Right ventricle myocardium superior (tissue), 1 donor: ENCODE measurements at places on chromosomes 1 and 21.

GRCh38 chr1:228010921-228011320 is 4.1 kb downstream of the WNT3A start:
- no peak for DNase-seq

DNA sequence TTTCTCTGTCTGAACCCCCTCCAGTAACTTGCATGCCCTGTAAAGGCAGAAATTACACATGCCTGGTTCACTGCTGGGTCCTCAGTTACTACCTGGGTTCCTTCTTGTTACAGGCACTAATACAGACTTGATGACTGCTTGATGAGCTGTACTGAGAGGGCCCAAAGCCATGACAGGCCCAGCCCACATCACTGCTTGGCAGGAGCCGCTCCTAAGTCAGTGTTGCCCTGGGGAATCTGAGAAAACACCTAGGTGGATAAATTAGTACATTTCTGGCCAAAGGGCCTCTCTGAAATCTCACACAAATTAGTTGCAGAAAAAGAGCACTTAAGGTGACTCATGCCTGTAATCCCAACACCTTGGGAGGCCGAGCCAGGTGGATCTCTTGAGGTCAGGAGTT is 37.8 kb upstream of the IRF2BP2 start:
- DNase-seq, result no peak

DNA sequence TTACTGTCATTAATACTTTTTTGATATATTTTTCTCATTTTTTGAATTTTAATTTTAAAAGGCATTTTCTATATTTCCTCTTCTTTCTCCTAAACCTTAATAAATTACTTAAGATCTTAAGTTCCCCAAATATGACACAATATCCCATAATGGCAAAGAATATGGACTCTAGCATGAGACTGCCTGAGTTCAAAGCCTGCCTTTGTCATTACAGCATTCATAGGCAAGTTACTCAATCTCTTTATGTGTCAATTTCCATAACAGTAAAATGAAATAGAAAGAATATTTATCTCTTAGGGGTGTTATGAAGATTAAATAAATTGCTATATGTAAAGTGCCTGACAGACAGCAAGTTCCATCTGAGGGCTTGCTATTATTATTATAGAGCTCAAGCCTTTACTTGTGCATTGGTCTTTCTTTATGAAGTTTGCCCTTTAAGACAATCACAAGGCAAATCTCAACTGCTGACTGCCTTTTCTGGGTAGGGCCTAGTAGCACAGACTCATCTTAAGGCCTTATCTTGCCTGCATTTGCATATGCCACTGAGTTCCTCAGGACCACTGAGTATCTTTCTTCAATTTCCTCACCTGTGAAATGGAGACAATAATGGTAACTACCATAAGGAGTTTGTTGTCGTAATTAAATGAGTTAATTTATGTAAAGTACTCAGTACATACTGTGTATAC is 231.0 kb downstream of the NRIP1 start:
- DNase-seq, result no peak

DNA sequence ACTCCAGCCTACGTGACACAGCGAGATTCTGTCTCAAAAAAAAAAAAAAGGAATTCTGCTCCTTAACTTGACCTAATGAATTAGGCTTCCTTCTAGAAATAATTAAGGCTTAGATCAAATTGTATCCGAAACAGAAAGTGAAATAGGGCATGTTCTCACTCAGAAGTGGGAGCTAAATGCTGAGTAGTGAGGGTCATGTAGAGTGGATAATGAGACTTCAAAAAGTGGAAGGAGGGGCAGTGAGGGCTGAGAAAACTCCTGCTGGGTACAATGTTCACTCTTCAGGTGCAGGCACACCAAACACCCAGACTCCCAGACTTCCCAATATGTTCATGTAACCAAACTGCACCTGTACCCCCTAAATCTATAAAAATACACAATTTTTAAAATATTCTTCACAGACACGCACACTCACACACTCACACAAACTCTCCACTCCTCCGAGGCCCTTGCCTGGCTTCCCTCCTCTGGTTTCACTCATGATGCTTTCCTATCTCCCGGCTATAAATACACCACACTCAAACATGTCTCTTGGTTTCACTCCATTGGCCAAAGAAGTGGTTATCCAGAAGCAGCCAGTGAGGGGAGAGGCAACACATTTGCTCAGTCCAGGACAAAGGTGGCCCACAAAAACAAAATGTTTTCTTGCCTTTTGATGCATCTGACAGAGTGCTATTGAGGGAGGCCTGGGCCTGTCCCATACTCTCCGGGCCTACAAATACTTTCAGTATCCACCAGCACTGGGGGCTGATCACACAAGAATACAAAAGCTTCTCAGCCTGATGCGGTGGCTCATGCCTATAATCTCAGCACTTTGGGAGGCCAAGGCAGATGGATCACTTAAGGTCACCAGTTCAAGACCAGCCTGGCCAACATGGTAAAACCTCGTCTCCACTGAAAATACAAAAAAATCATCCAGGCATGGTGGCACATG is 249.2 kb downstream of the TOMM20 start:
- DNase-seq, result no peak

DNA sequence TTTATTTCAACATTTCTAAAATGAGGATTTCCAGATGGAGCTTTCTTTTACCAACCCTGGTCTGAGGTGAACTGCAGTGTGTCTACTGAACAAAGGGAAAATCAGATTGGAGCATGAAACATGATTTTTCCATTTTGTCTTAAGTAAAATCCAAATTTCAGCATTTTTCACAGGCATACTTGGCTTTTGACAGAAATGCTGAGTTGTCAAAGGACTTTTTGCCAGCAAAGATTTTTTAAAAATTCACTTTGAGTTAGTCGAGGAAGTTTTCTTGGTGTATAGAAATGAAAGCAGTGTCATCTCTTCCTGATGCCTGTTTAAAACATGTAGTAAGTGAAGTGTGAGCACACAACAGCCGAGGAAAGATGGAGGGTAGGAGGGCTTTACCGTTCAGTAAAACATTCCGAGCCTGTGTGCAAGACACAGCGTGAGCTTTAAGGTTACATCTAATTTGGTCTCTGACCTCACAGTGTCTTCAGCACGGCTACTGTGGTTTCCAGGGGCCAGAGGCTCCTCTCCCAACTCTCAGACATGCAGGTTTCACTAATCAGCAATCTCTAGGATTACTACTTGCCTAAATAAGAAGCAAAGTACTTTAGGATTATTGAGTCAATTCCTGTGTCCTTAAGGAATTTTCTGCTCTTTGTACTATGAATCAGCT is 45.9 kb downstream of the SAMD13 start:
- no peak for DNase-seq

DNA sequence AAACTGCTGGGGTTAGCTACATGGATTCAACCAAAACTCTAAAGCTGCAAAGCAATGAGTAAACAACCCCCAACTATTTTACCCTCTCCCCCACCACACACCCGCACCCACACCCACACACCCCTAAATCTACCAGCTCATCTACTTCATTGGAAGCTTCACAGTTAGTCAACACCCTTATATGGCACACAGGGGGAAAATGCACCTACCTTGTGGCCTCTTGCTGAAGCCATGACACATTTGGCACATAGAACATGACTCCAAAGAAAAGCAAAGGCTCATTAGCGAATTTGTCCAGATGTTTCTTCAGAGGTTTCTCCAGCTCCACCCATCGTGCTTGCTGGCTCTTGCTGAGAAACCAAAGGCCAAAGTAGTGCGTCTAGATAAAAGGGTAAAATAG is 99.8 kb downstream of the PTPN14 start:
- DNase-seq, result no peak

- DNase-seq, result peak; percentile 53
These were observed 563 bp downstream of the QSOX1 start for GRCh38 chr1:180155182-180155682.

GRCh38 chr1:62444701-62445100 is 7.9 kb downstream of the USP1 start:
- no peak for DNase-seq

DNA sequence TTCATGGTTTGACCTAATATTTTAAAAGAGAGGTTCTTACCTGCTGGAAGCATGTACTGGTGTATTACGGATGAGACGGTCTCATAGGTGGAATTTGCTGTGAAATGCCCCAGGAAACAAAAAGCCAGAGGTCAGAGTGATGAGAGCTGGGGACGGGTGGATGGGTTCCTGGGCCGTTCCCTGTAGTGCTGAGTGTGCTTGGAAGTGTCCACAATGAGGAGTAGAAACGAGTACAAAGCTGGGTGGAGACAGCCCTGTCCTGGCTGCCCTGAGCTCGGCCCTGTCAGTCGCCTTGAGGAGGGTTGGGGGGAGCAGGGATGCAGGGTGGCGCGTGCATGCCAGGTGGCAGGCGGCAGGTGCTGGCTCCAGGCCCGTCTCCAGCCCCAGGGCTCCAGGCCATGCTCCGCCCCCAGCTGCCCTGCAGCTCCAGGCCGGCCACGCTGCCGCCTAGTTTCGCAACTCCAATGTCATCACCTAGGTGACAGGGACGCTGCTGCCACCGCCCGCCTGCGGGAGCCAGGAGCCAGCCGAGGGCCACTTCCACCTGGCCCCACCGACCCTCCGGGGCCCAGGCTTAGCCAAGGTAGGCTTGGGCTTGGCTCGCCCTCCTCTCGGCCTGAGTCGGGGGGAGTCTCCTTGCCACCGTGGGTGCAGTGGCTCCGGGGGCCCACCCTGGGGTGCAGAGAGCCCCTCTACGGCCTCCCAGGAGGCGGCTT is 16.4 kb downstream of the TP73 start:
- DNase-seq, result peak; percentile 89

DNA sequence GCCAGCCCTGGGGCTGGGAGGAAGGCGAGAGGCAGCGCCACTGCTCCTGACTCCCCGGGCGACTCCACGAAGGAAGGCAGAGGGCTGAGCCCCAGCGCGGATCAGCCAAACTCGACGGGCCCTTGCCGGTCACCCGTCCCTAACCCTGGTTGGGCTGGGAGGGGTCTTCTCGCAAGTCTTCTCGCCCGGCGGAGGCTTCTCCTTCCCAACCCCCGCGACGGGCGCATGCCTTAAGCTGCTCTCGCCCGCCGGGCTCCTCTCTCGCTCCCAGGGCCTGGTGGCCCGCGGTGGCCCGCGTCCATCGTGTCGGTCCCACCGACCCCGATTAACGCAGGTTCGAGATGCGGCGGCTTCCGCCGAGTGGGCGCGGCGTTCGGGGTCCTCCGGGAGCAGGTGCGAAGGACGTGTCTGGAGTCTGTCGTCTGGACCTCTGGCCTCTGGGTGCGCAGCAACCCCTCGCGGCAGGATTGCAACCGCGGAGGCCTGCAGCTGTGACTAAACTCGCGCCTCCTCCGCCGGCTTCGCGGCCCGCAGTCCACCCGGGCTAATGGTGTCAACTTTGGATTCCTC is 29.0 kb upstream of the PPM1J start:
- no peak for DNase-seq

DNA sequence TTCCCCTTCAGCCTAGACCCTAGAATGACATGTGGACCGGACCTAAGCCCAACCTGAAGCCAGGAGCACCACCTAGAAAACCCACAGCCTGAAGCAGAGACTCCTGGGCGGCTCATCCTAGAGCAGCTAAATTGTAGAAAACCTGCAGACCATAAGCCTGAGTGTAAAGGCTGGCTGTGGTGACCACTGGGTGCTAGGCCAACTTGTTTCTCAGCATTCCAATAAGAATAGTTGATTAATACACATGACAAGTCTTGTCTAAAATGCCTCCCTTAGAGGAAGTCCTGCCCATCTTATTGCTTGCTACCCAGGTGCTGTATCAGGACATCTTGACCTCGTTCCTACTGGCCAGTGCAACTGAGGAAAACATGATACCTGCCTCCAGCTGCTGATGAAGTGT is 23.3 kb upstream of the CASQ2 start:
- no peak for DNase-seq

DNA sequence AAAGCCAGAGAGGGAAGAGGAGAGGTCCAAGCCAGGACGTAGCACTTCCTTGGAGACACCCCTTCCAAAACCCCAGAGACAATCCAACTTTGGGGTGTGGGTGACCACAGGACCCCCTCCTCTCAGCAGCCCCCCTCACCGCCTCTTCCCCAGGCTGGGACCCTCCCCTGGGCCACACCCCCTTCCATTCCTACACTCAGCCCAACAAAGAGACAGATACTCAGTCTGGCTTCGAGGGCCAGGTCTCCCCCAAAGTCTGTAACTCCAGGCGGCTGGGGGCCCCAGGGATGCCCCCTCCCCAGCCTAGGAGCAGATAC is 1.4 kb downstream of the MEX3A start:
- no peak for DNase-seq

DNA sequence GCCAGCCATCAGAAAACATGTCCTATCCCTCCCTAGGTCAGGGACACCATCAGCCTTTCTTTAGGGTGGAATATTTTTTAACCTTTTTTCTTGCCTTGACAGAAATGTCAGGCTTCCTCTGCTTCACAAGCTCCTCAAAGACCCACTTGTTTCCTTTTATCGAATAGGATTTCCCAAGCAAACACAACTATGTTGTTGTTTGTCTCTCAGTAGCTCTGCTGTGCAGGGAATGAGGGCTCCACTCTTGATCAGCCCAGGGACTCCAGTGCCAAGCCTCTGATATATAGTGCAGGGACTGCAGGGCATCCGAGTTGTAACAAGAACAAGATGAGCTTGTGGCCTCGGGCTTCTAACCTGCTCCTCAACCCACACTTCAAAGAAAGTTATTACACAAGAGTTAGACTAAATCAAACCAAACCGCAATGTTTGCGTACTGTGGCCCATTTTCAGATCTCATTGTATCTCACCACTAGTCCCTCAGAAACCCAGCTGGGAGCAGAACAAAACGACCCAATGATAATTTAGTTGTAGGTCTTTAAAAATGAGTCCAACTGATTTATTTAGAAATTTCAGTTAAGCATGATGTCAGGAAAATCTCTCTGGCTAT is 108.1 kb downstream of the ATG4C start:
- no peak for DNase-seq

GRCh38 chr1:226653311-226653921 is 85.7 kb downstream of the ITPKB start:
- DNase-seq, result peak; percentile 40

DNA sequence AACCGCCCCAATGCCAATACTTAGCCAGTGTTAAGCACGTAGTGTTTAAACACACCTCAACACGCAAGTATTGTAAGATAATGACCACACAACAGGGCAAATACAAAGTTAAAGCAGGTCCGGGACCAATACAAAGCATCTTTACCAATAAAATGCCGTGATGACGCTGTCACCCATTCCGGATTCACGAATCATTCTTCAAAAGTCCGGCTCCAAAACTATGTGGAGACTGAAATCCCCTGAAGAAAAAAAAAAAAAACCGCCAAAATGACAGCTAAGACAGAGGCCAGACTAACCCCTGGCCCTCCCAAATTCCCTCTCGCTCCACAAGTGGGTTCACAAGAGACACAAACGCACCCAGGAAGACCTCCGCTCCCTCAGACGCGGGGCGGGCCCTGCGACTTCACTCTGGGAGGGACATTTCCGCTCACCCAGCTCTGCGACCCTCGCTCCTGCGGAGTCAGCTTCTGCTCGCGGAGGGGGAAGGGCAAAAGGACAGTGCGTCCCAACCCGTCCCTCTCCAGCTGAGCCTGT is 625 bp upstream of the DARS2 start:
- no peak for DNase-seq

DNA sequence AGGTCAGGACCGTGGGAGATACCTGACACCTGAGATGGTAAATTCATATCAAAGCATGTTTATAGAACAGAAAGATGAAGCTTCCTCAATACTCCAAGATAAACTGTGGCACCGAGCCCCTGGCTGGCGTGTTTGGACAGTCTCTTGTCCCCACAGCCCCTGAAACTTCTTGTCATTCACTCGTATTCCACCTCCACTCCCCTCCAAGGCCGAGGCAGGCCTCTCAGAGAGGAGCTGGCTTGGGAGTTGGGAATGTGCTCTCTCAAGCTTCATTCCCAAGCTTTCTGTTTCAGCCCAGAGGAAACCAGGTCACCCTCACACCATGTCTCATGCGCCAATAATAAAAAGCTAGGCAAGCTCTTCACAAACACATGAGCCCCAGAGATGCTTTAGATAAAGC is 86.1 kb downstream of the NPHP4 start:
- no peak for DNase-seq

- DNase-seq, result no peak
These were observed 129.8 kb downstream of the IGSF21 start for GRCh38 chr1:18237371-18237770.
